ENCODE measurements at places on chromosomes 6 and 20.

DNA sequence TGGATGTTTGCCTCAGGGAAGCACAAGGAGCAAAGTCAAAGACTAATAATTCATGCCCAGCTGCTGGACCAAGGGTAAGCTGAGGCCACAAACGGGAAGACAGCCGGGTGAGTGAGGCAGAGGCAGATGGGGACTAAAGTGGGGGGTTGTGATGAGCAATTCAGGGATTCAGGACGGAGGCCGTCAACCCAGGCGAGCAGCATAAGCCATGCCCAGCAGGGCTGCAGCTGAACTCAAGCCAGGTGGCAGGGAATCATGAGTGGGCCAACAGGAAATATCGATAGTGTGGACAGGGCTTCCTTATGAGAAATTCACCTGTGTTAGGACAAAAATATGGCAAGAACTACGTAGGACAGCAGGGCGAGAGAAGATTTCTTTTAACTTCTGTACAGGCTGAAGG, 246.8 kb downstream of the CDC5L start:
- DNase-seq: no peak

DNA sequence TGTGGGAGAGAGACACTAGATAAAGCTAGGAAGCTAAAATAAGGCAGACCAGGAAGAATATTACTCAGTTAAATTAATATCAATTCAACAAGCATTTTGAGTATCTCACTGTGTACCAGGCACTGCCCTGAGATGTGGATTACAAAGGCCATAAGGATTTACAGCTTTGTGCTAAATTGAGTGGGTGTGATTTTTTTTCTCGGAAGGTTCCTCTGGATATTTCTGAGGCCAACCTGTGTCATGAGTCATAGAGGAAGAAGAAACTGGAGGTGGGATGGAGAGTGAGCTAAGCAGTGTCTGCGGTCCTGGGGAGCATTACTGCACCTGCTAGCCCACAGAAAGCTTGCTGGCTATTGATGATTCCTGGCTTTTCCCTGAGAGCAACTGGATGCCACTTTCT, 135.2 kb downstream of the RFPL4B start:
- no peak for DNase-seq

GRCh38 chr6:155213611-155214372, 50.0 kb upstream of the CLDN20 start:
- DNase-seq: no peak

DNA sequence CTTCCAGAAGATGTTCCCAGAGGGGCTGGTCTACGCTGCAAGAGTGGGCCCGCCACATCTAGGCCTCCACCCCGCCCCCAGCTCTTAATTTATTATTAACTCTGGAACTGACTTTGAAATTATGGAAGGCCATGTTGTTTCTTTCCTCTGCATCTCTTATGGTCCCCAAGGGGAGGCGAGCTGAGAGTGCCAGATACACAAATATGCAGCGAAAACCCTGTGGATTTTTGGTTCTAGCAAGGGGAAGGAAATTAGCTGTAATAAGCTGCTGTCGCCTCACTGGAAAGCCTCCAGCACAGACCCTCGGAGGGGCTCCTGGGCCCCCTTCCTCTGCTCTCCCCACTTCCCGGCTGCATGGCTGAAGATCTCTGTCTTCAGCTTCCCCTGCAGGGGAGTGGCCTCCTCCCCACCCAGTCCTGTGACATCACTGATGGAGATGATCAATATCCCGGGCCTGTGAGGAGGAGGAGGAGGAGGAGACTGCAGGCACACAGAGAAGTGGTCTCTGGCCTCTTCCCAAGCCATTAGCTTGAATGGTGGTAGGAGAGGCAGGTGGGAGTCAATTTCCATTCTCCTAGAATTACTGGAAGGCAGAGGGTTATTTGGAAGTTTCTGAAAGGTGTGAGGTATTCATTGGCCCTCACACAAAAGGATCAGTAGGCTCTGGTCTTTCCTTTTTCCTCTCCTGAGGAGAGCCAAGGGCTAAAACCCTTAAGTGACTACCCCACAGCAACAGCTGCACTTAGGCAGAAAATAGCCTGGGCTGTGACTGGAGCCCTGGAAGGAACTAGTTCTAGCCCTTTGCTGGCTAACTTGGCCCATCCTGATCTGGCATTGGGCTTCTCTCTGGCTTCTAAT, 39.7 kb upstream of the CCDC167 start:
- DNase-seq: no peak

GRCh38 chr6:136158971-136159370, 91.1 kb downstream of the MTFR2 start:
- no peak for DNase-seq

- no peak for DNase-seq
Observed at GRCh38 chr6:131161987-131162386, 26.7 kb downstream of the AKAP7 start.

- DNase-seq: no peak
Observed at GRCh38 chr6:155001482-155001881, 6.4 kb downstream of the TIAM2 start.
